ENCODE measurements at places on chromosomes 6 and 20. TPM values are rescaled to one million over a fixed set of nuclear protein-coding genes. Genes with fewer than 3 reads are reported as not detected.

KHDC1 gene
- 5.8 TPM for total RNA-seq

GPR6 gene
- not detected for total RNA-seq

KCNK5 gene
- 0.71 TPM for total RNA-seq

ZC2HC1B gene
- total RNA-seq = not detected

TRAPPC3L gene
- total RNA-seq = not detected

DNA sequence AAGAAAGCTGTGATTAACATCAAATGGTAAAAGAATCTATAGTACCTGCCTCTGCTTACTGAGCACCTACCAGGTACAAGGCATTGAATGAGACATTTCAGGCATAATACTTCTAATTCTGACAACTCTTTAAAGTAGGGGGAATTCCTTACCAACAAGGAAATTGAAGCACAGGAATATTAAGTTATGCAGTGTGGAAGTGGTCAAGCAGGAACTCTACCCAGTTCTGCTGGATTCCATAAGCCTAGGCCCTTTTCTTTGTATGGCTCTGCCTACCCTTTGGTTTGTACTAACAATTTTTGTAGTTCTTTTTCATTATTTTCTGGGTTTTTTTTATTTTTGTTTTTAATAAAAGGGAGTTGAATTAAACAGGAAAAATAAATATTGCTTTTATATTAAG is 114.5 kb downstream of the MAP3K5 start:
- DNase-seq = no peak

DNA sequence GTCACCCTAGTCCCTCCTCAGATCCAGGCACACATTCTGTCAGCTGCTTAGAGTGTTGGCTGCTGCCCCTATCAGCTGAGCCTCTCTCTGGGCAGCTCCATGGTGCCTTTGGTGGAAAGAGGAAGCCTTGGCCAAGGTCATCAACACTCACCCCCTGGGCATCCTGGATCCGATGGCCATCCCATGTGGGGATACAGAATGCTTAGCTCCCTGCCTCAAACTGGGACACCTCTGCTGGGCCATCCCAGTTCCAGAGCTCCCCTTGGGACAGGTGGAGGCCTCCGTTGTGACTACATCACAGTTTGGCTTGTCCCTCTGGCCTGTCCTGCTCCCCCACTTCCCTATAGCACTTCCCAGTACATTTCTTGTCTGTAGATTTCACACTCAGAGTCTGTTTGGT is 45.6 kb downstream of the TOX2 start:
- no peak for DNase-seq

DNA sequence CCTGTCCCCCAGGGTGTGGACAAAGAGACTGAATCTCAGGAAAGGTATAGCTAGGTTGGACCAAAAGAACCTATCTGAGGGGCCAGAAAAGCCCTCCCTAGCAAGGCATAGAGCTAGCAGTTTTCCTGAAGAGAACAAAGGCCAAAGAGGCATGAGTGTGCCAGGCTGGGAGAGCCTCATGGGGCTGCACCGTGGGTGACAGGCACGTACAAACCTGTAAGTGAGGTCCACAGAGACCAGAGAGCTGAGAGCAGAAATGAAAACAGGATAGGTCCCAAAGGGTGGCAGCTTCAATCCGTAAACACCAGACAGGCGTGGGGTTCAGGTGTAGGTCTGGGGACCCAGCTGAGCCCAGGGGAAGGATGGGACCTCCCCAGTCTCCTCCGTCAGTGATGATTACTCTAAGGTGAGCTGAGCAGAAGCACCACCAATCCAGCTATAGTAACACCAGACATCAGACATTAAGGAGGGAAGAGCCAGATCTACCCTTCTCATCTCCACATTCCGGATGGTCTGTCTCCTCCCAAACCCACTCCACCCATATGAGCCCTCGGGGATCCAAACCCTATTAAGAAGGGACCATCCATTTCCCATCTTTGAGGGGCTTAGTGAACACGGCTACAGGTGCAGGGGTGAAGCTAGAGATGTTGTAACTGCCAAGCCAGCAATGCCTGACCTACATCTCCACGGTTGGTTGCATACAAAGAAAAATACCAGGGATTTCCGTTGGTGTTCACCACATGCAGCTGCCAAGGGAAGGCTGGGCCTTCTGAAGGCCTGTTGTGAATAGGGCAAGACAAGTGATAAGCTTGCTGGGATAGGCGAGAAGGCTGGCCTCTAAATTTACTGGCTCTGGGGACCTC is 38.3 kb downstream of the BCL2L1 start:
- no peak for DNase-seq

GRCh38 chr6:101224751-101225150 is 168.8 kb upstream of the GRIK2 start:
- no peak for DNase-seq

DNA sequence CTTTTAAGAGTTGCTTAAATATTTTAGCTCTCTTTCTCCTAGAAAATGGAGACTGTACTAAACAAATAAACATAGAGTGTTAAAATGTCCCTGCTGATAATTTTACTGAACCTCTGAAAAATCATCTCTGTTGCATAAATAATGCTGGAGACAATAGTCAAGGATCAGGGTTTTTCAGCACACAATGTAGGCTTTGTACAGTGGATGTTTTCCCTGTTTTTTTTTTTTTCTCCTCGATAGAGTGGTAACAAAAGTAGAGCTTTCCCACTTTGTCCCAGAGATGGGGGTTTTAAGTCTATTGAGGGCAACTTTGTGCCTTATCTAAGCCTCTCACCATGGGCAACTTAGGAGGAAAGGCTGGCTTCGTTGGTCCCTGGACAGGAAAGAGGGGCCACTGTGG is 222.6 kb upstream of the HDDC2 start:
- no peak for DNase-seq

GRCh38 chr6:165842281-165842936 is 179.4 kb upstream of the PDE10A start:
- DNase-seq = no peak

DNA sequence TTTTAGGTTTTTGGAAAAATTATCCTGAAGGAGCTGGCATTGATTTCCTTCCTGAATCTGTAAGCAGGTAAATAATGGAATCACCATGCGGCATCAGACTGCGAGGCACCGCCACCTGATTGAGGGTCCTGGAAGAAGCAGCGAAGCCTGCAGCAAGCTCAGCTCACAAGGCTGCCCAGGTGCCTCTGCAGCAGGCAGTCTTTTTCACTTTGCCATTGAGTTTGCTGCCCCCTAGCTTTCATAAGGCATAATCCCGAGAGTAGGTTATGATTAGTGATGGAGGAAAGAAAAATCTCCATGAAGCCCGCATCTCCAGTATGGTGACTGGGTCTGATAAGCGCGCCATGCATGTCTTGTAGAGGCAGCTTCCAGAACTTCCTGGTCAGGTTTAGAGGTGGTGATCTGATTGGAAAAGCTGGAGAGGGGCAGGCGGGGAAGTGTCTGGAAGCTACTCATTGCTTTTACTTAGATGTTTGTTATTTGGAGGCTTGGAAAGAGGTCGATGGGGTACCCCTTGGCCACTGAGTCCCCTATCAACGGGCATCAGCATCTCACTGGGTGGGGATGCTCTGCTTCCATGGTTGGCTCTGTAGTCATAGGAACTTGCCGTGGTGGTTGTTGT is 26.7 kb downstream of the IYD start:
- DNase-seq = peak; percentile 65

DNA sequence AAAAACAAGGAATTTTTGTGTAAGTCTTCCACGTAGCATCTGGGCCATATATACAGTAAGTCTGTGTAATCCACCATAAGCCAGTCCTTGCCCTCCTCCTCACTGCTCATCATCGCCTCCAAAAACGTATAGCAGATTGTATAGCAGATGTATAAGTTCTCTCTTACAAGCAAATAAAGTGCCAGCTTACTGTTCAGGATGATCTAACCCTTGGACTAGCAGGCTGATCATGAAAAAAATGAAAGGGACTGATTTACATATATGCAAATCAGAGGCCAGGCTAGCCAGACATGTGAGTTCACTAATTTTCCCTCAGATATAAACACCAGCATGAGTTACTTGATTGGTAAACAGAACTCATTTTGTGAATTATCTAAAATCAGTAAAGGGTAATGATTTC is 171.5 kb downstream of the LY86 start:
- DNase-seq = no peak

- DNase-seq = no peak
Observed at GRCh38 chr6:46437671-46438221, 53.5 kb downstream of the RCAN2 start.

- DNase-seq = no peak
Observed at GRCh38 chr6:145069966-145070365, 665.4 kb downstream of the EPM2A start.

DNA sequence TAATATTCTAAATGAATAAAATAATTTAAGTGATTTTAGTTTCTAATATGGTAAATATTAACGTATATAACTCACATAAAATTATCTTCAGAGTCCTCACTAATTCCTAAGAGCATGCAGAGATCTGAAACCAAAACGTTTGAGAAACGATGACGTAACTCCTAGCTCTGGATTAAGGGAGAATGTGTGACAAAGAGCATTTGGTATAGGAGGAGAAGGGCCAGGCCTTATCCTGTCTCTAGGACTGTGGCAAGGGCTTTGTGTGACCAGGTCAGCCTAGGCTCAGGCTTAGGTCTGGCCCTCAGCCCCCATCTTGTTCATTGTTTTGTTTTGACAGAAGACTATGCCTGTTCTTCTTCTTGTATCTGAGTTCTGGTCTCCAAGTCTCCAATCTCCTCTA is 19.2 kb upstream of the POLR1H start:
- no peak for DNase-seq

DNA sequence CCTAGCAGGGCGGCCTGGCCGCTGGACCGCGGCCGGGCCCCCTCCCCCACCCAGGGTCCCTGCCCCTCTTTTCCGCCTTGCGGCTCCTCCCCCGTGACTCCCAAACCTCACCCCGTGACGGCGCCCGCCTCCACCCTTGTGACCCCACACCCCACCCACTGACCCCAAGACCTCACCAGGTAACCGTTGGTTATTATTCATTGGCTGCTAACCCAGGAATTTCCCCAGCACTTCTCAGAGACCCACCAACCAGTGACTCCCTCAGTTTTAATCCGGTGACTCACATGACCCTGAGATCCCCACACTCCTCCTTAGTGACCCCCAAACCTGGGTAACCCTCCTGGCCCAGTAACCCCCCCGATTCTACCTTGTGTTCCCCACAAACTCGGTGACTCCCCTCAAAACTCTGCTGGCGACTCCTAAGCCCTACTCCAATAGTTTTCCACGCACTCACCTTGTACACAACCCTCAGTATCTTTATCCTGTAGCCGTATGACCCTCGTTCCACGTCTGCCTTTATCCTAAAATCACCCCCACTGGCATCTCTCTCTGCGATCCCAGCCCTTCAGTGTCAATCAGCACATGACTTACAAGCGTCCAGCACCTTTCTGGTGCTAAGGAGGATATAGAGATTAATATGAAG is 534 bp downstream of the ZNF76 start:
- peak; percentile 80 for DNase-seq

GRCh38 chr20:56205346-56205745 is 43.2 kb upstream of the MC3R start:
- DNase-seq = no peak

- no peak for DNase-seq
Observed at GRCh38 chr20:62441987-62442539, 14.7 kb upstream of the RBBP8NL start.

GRCh38 chr20:39480276-39481043 is 518.3 kb downstream of the DHX35 start:
- DNase-seq = no peak

DNA sequence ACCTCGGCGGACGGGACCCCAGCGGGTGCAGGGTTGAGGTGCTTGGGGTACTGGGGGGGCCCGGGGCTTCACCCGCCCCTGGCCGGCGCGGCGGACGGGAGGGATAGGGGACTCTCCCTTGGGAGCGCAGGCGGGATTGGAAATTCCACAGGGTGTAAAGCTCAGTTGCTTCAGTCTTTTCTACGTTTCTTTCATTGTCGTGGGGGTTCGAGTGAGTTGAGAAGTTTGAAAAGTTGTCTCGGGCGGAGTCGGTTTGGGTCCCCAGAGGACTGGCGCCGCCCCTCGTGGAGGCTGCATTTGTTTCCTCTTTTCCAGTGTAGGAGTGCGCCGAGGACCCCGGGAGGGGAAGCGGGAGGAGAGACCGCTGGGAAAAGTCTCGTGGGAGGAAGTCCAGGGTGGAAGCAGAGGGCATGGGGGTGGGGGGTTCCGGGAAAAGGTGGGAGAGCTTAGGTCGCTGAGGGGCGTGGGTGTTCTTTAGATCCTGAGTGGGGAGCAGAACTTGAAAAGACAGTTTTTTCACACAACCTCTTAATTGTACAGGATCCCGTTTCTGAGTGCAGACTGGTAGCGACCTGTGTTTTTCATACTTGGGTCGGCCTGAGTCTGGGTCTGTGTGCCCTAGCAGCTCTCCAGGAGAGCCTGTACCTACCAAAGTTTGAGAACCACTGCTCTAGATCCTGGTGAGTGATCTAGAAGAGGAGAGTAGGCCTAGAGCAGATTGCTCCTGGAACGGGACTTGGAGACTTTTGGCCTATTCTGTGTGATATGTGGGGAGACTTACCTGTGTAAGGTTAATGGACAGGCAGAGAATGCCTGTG is 495 bp downstream of the FAM83B start:
- DNase-seq = no peak

DNA sequence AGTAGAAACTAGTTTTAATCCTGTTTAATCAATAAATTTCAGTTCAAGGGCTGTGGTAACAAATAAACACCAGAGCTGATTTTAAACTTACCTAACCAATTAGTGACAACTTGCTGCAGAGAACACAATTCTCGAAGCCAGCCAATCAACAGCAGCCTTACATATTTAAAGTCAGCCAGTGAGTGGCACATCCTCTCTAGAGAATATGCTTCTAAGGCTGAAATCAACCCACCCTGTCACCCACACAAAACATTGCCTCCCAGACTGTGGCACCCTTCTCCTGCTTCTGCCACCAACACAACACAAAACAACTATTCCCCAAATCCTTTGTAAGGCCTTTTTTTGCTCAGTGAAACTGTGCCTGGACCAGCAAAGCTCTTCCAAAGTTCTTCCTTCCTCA is 306.0 kb downstream of the EYA4 start:
- no peak for DNase-seq

DNA sequence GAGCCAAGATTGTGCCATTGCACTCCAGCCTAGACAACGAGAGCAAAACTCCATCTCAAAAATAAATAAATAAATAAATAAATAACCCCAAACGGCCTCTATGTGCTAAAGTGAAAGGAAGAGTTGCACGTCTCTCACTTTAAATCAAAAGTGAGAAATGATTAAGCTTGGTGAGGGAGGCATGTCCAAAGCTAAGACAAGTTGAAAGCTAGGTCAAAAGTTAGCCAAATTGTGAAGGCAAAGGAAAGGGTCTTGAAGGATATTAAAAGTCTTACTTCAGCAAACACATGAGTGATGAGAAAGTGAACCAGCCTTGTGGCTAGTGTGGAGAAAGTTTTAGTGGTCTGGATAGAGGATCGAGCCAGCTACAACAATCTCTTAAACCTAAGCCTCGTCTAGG is 14.3 kb downstream of the ZBP1 start:
- DNase-seq = no peak

All from glutamatergic neuron (in vitro differentiated cells).